ENCODE measurements at places on chromosomes 6 and 20. TPM values are rescaled to one million over a fixed set of nuclear protein-coding genes. Genes with fewer than 3 reads are reported as not detected.

Gene FLRT3
- total RNA-seq: 0.40 TPM

Gene FYN
- 142 TPM for total RNA-seq

Gene SOX18
- 1.2 TPM for total RNA-seq

Gene SLPI
- not detected for total RNA-seq

Gene PTPRK
- total RNA-seq: 130 TPM

Gene PRIM2
- total RNA-seq: 11.9 TPM

Gene ANKEF1
- total RNA-seq: 0.65 TPM

Gene DOK5
- 6.6 TPM for total RNA-seq

Gene SLC22A2
- total RNA-seq: not detected

Gene TRAPPC3L
- not detected for total RNA-seq

Gene OXT
- not detected for total RNA-seq

Gene LST1
- not detected for total RNA-seq

Gene ZSCAN23
- total RNA-seq: 6.0 TPM

Gene DSN1
- 7.6 TPM for total RNA-seq

Gene VPS52
- 60.3 TPM for total RNA-seq

Gene SIRPG
- not detected for total RNA-seq

Gene C4A
- 13.5 TPM for total RNA-seq

Gene KCNQ5
- total RNA-seq: 5.5 TPM

Gene NKX2-2
- total RNA-seq: not detected

Gene IER3
- 395 TPM for total RNA-seq

Gene FAM162B
- total RNA-seq: not detected

Gene PNRC1
- 160 TPM for total RNA-seq

Gene GHRH
- total RNA-seq: not detected

Gene CGA
- total RNA-seq: not detected

Gene SUN5
- total RNA-seq: not detected

Gene RIPPLY2
- not detected for total RNA-seq

Gene VARS2
- 44.0 TPM for total RNA-seq

Gene ACTL10
- total RNA-seq: 0.52 TPM

Gene HLA-DQB1
- total RNA-seq: not detected

Gene PARD6B
- total RNA-seq: 1.1 TPM

Gene MACROD2
- total RNA-seq: 2.5 TPM

Gene MCHR2
- total RNA-seq: not detected

Gene CNR1
- total RNA-seq: not detected

Gene TPBG
- total RNA-seq: 47.1 TPM

Gene ADGRF4
- total RNA-seq: not detected

Gene KIF25
- total RNA-seq: not detected

Gene SLC52A3
- not detected for total RNA-seq

Gene ZNF337
- 12.7 TPM for total RNA-seq

Gene CCM2L
- total RNA-seq: not detected

Gene TMEM14A
- 20.4 TPM for total RNA-seq

Gene DNMT3B
- 2.9 TPM for total RNA-seq

Gene PRND
- not detected for total RNA-seq

Gene NELFCD
- 60.9 TPM for total RNA-seq

Gene CYP24A1
- not detected for total RNA-seq

Gene JPH2
- 16.5 TPM for total RNA-seq

Gene HSF2
- 15.8 TPM for total RNA-seq

Gene IL17A
- total RNA-seq: not detected

Gene SGK2
- 2.5 TPM for total RNA-seq

Gene LGSN
- not detected for total RNA-seq

Gene EYS
- not detected for total RNA-seq
